ENCODE measurements at places on chromosomes 6 and 20.

DNA sequence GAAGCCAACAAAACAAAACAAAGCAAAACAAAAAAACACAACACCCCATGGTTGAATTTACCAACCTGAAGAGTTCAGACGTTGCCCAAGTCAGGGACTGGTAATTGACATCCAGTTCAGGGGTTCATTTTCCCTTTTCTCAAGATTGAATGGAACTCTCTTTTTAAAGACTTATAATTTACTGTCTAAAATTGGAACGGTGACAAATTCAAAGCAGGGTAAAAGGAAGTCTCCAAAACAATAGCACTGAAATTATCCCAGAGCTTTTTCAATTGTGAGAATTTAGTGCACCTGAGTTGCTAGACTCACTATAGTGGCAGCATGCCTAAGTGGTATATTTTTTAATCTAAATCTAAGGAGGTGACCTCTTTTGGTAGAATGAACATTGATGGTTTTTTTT lies 90.9 kb upstream of the PREP start:
- DNase-seq: no peak

DNA sequence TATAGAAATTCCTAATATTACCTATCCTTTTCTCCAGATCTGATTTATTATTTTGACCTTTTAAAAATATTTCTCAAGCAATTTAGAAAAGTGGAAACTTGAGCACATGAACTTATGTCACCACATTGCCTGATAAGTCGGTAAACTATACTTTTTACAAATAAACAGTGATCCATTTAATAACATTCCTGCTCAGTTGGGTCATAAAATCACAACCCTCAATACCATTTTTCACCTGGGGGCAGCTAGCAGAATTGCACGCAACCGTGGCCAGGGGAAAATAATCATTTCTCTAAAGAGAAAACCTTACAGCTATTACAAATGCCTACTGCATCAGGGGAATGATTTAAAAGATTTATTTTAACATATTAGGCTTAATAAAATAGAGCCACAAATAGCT lies 614.5 kb downstream of the PHF3 start:
- no peak for DNase-seq

DNA sequence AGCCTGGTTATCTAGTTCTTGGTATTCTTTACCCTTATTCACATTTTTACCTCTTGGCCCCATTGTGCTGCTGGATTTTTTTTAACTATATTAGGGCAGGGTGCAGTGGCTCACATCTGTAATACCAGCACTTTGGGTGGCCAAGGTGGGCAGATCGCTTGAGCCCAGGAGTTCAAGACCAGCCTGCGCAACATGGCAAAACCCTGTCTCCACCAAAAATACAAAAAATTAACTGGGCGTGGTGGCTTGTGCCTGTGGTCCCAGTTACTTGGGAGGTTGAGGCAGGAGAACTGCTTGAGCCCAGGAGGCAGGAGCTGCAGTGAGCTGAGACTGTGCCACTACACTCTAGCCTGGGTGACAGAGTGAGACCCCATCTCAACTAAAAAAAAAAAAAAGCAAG lies 12.2 kb upstream of the TAF8 start:
- no peak for DNase-seq

- no peak for DNase-seq
These were observed 59.2 kb upstream of the CD93 start for GRCh38 chr20:23145281-23145700.

GRCh38 chr6:124873066-124873410 lies 89.2 kb upstream of the RNF217 start:
- no peak for DNase-seq

DNA sequence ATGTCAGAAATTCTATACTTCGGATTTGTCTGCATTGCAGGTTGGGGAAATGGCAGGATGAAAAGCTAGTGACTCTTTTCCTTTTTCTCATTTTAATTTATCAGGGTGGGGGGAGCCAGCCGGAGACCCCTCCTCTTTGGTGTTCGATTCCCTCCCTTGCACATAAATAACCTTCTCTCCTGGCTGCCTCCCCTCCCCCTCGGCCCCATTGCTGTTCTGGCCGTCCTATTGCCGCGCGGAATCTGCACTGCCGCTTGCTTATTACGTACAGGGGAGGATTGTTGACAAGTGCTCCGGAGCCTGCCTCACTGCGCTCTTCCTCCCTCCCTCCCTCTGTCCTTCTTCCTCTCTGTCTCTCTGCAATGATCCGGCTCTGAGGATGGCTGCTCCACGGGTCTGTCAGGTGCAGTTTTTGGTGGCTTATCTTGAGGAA lies 154.7 kb downstream of the JARID2 start:
- peak; percentile 14 for DNase-seq

GRCh38 chr6:33683051-33683571 lies 28.4 kb downstream of the UQCC2 start:
- peak; percentile 40 for DNase-seq

Data from activated CD4-positive, alpha-beta T cell treated with anti-CD3 and anti-CD28 coated beads, Interleukin-2, amount 50 U/mL, for 1 hour (primary cell).